ENCODE measurements at places on chromosomes 6 and 20.
A peak's percentile ranks its signal among the peaks of the same experiment; 100 is the strongest.

- no peak for DNase-seq
Measured at GRCh38 chr6:69019832-69020231, 384.8 kb downstream of the ADGRB3 start.

DNA sequence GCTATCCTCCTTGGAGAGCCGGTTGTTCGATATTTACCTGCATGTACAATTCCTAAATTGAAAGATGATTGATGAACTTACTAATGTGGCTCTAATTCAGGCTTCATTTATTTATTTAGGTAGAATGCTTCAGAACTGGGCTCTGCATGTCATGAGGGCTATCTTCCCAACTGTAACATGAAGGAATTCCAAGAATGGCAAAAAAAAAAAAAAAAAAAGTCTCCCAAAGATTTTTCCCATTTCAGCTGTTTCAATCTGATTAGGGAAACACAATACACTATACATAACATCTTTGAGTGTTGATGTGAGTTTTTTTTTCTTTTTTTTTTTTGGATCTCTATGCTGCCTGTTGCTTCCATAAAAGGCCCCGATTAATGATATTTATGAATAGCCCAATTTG lies 120.1 kb upstream of the SHLD1 start:
- DNase-seq: no peak

DNA sequence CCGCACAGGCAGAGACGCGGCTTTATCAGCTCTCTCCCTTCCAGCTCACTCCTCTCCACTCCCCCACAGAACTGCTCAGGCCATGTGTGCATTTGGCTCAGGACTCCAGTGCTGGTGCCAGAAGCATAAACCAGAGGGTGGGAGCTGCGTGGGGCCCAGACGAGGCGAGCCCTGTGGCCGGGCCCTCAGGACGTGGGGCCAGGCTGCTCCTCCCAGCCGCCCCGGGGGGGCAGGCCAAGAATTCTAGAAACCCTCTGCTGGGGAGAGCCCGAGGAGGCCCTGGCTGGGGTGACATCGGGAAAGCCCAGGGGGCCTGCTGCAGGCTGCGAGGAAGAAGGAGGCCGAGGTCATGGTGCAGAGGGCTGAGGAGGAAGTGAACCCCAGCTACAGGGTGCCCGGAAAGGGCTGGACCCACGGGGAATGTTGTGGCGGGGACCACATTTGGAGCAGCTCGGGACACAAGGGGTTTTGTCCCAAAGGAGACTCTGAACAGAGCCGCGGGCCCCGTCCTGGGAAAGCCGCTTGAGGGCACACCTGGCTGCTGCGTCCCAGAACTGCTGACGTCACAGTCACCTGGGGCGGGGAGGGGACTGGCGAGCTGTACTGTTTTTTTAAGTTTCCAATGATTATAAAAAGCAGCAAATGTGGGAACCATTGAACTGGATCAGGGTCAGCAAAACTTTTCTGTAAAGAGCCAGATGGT lies 107.1 kb downstream of the BANF2 start:
- DNase-seq: peak; percentile 78

- no peak for DNase-seq
Measured at GRCh38 chr6:142842418-142843261, 102.3 kb downstream of the HIVEP2 start.

- DNase-seq: no peak
Measured at GRCh38 chr20:19112828-19113227, 99.6 kb upstream of the SLC24A3 start.

DNA sequence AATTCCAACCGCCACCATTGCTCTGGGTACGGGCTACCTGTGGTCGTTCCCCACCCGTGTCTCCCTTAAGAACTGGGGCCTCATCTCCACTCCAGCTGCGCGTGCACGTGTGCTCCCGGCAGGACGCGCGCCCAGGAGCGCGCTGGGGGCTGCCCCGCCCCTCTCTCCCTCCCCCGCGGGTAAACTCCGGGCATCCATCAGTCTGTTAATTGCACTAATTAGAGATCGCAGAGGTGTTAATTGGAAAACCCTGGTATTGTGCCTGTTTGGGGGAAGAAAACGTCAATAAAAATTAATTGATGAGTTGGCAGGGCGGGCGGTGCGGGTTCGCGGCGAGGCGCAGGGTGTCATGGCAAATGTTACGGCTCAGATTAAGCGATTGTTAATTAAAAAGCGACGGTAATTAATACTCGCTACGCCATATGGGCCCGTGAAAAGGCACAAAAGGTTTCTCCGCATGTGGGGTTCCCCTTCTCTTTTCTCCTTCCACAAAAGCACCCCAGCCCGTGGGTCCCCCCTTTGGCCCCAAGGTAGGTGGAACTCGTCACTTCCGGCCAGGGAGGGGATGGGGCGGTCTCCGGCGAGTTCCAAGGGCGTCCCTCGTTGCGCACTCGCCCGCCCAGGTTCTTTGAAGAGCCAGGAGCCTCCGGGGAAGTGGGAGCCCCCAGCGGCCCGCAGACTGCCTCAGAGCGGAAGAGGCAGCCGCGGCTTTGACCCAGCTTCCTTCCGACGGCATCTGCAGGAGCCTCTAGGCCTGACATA lies 14.4 kb downstream of the FOXP4 start:
- DNase-seq: peak; percentile 29

DNA sequence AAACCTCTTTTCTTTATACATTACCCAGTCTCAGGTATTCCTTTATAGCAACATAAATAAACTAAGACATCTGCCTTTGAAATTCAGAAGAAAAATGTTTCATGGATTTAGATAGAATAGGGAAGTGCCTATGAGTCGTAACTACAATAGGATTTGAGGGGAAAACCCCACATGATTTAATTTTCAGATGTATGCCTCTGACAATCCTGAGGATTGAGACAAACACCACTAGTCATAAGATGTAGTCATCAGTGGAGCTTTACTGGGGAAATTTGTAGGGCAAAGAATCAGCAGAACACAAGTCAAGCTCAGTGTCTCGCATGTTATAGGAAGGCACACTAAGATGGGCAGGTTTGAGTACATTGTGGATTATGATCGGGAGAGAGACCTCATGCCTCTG lies 566.4 kb downstream of the BMP2 start:
- DNase-seq: no peak

- no peak for DNase-seq
Measured at GRCh38 chr20:44089987-44090674, 96.9 kb downstream of the JPH2 start.

- no peak for DNase-seq
Measured at GRCh38 chr6:14113976-14114375, 3.6 kb upstream of the CD83 start.

- DNase-seq: no peak
Measured at GRCh38 chr20:34302312-34302722, 838 bp downstream of the AHCY start.

DNA sequence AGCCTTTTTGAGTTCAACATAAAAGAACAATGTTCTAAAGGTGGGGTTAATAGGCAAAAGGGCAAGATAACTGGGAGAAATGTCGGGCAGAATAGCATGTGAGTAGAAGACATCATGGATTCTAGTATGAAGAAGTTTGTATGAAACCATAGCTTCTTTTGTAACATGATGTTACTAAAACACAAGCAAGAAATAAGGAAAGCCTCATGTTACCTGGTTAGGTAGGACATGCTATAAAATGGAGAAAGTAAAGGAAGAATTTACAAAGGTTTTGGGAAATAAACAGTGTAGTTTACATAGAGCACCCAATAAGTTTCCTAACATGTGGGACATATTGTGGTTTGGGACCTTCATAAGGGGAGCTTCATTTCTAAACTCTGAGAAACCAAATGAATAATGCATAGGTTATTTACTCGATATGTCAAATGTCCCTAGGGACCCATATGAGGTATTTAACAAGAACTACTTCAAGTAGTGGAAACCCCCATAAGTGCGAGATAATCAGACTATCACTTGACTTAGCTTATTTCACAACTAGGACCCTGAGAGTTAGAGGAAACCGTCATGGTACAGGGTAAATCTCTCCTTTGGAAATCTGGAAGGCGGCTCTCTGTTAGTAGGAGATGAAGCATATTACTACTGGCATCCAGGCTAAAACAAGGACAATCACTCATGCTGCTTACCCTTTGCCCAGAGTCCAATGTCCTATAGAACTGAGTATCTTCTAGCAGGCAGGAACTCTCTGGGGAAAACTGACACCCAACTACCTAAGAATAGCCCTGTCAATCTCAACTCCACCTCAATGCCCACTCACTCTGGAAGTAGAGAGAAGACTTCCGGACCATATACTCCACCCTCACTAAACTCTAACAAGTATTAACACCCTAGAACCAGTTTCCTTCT lies 57.5 kb downstream of the ILRUN start:
- no peak for DNase-seq

DNA sequence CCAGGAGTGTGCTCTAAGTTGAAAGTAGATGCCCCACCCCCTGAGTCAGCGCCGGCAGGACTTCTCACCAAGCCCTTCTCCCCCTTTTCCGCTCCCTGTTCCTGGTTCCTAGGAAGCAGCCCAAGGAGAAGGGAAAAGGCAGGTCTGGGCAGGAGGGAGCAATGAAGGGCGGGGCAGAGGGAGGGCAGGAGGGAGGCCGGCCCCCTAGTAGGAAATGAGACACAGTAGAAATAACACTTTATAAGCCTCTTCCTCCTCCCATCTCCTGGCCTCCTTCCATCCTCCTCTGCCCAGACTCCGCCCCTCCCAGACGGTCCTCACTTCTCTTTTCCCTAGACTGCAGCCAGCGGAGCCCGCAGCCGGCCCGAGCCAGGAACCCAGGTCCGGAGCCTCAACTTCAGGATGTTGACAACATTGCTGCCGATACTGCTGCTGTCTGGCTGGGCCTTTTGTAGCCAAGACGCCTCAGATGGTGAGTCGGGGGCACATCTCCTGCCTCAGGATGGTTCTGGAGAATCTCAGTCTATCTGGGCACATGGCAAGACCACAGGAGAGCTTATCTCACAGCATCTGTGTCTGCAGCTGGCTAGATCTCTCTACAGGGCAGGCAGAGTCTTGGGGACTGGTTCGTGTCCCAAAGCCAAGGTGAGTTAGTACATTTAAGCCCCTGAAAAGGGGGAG lies at the start of gene PROCR:
Gene PROCR (plus strand): TSS at position 320 of the 681 bp plus-strand sequence. CDS start 83 bp downstream, at position 403.
- peak; percentile 93 for DNase-seq

DNA sequence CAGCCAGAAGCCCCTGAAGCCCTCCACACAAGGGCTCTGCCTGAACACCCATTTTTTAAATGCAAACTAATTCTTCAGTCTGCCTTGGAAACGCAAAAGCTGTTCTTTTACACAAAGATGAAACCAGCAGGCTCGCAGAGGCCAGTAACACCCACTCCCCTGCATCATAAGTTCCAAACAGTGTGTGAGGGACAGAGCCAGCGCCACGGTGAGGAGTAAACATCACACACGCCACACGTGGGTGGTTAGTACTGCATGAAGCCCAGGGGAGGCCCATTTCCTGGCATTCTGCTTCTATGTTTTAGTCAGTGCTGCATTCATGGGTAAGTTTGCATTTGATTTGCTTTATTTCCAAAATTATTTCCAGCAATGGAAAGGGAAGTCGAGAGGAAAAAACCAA lies 217.7 kb upstream of the RIN2 start:
- no peak for DNase-seq

- DNase-seq: peak; percentile 3
Measured at GRCh38 chr20:40797425-40797824, 108.4 kb upstream of the MAFB start.

DNA sequence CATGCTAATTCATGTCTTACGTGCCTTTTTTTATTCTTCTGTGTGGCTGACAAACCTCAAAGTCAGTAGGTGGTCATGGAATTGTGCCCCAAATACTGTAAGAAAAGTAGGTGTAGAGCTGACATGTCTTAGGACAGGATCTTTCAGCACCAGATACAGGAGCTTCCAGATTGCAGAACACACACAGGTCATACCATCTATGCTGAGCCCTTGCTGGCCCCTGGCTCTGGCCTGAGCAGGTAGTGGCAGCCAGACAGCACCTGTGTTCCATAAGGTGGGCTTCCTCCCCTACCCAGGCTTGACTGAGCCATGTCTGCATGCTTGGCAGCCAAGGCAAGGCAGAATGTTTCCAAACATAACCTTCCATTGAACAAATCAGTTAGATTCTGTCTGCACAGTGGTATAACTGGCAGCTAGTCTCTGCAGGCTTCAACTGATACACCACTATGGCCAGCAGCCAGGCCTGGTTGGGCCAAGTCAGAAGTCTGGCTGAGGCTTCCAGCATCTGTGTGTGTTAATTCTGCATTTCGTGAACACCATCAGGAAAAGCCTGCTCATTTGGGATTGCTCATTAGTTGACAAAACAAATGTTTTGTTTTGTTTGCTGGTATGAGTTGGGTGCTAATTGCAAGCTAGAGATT lies 366.5 kb downstream of the FOXA2 start:
- DNase-seq: peak; percentile 24

DNA sequence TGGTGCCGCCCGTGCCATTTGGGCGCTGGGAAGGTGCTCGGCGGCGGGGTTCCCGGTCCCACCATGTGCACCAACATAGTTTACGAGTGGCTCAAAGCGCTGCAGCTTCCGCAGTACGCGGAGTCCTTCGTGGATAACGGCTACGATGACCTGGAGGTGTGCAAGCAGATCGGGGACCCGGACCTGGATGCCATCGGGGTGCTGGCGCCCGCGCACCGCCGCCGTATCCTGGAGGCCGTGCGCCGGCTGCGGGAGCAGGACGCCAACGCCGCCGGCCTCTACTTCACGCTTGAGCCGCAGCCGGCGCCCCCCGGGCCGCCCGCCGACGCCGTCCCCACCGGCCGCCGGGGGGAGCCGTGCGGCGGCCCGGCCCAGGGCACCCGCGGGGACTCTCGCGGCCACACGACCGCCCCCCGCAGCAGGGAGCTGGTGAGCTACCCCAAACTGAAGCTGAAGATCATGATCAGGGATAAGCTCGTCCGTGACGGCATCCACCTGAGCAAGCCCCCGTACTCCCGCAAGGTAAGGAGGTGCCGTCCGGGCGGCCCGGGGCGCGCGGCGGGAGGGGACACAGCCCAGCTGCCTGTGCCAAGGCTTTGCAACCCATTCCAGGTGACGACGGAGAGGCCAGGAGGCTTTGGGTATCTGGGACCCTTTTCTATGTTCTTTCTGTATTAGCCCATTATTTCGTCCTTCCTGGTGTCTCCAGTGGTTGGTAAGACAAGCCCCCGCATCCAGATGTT lies 547 bp downstream of the SAMD5 start:
- no peak for DNase-seq

DNA sequence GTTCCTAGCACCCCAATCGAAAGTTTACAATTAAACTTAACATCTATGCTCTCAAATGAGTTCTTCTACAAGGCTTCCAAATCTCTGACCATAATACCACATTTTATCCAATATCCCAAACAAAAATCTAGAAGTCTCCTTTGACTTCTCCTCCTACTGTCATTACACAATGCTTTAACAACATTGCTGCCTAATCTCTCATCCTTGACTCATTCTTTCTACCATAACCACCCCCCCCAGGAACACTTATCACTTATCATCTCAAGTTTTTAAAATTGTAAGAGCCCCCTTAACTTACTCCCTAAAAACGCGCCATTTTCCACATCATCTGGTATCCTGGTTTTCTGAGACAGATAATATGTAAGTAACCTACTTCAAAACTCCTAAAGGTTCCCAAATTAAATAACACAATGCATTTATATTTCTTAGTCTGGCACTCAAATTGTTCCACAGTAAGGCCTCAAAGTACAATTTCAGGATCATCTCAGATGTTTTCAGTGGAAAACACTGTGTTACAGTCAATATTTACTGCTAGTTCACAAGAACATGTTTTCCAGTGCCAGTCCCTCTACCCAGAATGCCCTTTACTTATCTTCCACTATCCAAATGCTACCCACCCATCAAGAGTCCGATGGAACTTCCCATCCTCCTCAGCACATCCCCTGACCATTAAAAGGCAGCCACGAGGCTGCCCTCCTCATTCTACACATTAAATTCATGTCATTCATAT lies 308.2 kb upstream of the THEMIS start:
- no peak for DNase-seq

GRCh38 chr6:26432627-26433201 lies 7.6 kb upstream of the BTN3A3 start:
- no peak for DNase-seq

- no peak for DNase-seq
Measured at GRCh38 chr6:106981926-106982325, 7.4 kb upstream of the CD24 start.
